Ureter (tissue), 1 donor: ENCODE measurements at places on chromosomes 6 and 20. TPM values are rescaled to one million over a fixed set of nuclear protein-coding genes. Genes with fewer than 3 reads are reported as not detected.

- no peak for DNase-seq
Observed at GRCh38 chr6:62236784-62237183, 49.2 kb downstream of the KHDRBS2 start.

DNA sequence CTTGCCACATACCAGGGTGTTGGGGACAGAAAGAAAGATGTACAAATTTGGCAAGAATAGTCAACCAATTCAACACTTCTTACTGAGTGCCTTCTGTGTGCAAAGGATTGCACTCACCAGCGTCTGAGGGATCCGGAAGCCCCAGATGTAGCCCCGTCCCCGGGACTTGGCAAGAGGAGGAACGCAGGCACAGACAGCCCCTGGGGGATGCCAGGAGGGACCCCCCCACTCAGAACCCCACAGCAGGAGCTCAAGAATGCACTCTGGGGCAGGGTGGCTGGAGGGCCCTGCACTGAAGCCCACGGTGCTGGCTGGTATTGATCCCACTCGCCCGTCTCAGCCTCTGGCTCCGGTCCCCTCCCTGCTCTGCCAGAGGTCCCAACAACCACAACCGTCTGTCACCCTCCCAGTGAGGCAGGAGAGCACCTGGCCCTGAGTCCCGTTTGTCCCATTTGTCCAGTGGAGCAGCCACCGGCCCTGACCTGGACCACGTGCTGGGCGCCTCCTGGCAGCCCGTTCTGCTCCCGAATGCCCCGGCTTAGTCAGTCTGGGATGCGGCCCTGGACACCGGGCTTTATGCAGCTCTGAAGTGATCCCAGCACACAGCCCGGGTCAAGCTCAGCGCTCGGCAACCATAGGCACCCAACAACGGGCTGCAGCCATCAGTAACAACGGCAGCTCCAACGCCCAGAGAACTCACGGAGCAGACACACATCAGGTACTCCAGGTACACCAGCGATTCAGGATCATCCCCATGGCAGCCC is 128.7 kb downstream of the DLL1 start:
- no peak for DNase-seq

MTO1 gene
- 42.5 TPM for total RNA-seq

DNA sequence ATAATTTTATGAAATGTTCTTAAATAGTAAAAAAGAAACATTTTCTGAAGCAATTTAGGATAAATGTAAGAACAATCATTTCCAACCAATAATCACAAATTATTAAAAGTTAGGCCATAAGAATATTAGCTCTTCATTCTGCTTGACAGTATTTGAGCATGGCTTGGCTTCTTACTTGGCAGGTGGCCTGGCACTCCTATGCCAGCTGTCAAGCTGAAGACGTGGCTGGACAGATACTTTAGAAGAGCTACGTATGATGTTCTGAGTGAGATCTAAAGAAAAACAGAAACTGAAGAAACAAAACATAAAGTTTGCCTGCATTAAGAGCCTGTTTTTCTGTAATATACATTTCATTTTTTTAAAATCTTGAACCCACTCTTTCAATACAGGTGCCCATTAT is 438.9 kb downstream of the GRIK2 start:
- DNase-seq: no peak

REV3L gene
- total RNA-seq: 60.5 TPM

CCR6 gene
- total RNA-seq: not detected

DNA sequence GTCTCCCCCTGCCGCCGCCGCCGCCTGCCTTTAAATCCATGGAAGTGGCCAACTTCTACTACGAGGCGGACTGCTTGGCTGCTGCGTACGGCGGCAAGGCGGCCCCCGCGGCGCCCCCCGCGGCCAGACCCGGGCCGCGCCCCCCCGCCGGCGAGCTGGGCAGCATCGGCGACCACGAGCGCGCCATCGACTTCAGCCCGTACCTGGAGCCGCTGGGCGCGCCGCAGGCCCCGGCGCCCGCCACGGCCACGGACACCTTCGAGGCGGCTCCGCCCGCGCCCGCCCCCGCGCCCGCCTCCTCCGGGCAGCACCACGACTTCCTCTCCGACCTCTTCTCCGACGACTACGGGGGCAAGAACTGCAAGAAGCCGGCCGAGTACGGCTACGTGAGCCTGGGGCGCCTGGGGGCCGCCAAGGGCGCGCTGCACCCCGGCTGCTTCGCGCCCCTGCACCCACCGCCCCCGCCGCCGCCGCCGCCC is 474 bp downstream of the CEBPB start:
- DNase-seq: peak; percentile 78

GRCh38 chr6:87653074-87653962 is 48.7 kb downstream of the AKIRIN2 start:
- no peak for DNase-seq

DNA sequence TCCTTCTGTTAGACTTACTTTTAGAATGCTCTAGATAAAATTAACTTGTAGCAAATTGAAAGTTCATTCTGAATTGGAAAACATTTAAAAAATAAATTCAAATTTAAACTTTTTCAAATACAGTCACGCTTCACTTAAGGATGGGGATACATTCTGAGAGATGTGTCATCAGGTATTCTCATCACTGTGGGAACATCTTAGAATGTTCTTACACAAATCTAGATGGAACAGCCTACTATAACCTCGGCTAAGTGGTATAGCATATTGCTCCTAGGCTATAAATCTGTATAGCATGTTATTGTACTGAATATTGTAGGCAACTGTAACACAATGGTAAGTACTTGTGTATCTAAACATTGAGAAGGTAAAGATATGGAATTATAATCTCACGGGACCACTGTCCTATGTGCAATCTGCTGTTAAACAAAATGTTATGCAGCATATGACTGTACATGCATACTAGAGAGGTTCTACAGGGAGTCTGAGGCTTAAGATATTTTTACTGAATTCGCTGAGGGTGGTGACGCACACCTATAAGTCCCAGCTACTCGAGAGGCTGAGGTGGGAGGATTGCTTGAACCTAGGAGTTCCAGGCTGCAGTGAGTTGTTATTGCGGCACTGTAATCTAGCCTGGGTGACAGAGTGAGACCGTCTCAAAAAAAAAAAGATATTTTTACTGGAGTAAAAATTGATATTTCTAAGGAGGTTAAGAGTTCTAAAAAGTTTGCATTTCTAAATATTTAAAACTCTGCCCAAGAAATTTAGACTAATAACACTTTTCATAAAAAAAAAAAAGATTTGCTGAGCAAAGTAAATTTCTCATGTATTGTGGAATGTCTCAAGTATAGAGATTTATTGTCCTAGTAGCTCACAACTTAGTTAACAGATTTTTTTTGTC is 87.3 kb upstream of the TULP1 start:
- no peak for DNase-seq

DNA sequence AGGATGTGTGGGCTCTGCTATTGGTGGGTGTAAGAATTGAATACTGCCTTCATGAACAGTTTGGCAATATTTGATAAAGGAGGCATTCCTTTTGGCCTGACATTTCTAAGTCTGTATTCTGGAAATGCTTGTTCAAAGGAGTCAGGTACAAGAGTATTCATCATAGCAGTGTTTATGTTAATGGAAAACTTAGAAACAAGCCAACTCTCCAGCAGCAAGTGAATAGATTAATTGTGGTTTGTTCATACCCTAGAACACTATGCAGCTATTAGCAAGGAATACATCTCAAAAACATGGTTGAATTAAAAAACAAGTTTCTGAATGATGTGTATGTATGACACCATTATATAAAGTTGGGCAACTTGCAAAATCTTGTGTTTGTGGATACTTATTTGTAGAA is 195.8 kb downstream of the ZFAND3 start:
- DNase-seq: no peak

SIRPA gene
- total RNA-seq: 14.5 TPM

GRCh38 chr6:114638341-114638740 is 295.5 kb upstream of the HS3ST5 start:
- DNase-seq: no peak

DNA sequence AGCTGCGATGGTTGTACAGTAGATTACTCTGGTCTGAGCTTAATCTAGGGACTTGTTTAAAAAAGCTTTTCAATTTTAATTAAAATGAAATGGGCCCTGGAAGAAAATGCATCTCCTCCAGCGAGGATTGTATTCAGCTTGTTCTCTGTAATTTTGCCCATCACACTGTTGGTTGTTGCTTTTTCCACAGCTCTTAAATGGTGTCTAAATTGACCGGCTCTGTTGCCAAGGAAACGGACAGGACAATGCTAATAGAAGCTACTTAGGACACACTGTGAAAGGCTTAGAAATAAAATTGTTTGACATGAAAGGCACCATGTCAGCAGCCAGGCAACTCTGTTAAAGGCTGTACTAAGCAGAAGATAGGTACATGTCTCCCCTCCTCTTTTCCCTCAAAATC is 116.7 kb upstream of the NRSN1 start:
- DNase-seq: no peak

CYP39A1 gene
- total RNA-seq: 3.5 TPM

B3GALT4 gene
- total RNA-seq: 20.2 TPM

DNA sequence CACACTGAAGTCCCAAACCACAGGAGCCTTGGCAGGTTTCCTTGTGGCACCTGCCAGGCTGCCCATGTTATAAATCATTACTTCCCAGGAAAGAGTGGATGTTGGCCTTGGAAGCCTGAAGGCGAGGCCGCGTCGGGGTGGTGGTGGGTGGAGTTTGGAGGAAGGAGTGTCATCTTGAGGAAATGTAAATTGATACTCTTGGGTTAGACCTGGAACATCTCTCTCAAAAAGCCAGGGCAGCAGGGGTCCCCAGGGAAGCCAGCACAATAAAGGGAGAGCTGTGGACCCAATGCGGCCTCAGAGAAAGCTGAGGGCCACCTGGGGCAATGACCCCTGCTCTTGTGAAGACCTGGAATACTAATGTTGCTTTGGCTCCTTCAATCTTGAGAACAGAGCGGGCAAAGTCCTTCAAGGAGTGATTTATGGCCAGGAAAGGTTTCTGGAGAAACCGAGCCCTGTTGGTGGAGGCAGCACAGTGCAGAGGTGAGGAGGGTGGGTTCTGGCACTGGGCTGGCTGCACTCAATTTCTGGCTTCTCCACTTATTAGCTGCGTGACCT is 26.3 kb upstream of the TRAF3IP2 start:
- DNase-seq: no peak

- no peak for DNase-seq
Observed at GRCh38 chr20:14343491-14344065, 6.2 kb upstream of the FLRT3 start.

DNA sequence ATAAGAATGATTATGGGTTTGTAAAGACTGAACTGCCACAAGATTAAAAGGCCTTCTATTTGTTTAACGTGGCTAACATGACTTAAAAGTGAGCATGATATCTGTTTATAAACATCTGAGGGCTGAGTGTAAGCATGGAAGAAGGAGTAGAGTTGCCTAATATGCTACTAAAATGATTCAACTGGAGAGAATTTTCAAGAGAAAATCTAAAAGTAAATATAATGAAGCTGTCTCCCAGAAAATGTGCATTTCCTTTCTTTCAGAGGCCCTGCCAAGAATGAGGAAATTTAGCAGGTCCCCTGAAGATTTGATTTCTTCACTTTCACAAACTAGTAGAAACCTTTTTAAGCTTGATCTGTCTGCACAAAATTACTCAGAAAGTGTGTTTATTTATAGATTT is 4.2 kb upstream of the EYA4 start:
- no peak for DNase-seq

LAMA4 gene
- total RNA-seq: 54.7 TPM

MCHR2 gene
- not detected for total RNA-seq

GRCh38 chr20:8646716-8647115 is 422.2 kb upstream of the PLCB4 start:
- no peak for DNase-seq

DNA sequence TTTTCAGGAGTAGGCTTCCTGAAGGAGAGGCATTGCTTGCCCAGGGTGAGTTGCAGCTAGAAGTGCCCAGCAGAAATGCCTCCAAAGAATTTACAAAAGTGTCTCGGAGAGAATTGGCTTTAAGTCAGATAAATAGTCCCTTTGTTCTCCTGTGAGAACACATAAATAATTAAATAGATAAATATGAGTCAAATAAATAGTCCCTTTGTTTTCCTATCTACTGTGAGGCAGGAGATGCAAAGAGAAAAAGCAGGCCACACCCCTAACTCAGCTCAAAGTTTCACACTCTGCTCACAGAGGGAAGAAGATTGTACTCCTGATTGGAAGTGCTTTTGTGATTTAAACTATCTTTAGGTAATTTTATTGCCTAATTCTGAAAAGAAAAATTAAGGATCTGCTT is 180.7 kb upstream of the PRSS16 start:
- DNase-seq: no peak

- no peak for DNase-seq
Observed at GRCh38 chr6:82057846-82058554, 189.5 kb downstream of the IBTK start.

CPXM1 gene
- 3.0 TPM for total RNA-seq

GRCh38 chr6:166640342-166641043 is 13.4 kb upstream of the RPS6KA2 start:
- no peak for DNase-seq

DNA sequence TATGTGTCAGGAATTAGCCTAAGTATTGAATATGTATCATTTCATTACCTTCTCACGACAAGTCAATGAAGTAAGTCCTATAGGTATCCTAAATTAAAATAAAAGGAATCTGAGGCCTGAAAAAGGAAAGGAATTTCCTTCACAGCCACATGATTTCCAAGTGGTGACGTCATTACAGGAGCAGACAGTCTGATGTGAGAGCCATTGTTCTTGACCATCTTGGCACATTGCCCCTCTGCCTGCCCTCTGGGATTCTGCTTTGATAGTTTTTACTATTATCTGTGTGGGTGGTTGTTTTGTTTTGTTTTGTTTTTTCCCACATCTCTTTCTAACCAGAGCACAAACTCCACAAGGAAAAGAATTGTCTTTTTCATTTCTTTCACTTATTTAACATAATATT is 219.8 kb upstream of the UFL1 start:
- DNase-seq: no peak

GRCh38 chr6:99885051-99885450 is 109.0 kb downstream of the MCHR2 start:
- no peak for DNase-seq

DNA sequence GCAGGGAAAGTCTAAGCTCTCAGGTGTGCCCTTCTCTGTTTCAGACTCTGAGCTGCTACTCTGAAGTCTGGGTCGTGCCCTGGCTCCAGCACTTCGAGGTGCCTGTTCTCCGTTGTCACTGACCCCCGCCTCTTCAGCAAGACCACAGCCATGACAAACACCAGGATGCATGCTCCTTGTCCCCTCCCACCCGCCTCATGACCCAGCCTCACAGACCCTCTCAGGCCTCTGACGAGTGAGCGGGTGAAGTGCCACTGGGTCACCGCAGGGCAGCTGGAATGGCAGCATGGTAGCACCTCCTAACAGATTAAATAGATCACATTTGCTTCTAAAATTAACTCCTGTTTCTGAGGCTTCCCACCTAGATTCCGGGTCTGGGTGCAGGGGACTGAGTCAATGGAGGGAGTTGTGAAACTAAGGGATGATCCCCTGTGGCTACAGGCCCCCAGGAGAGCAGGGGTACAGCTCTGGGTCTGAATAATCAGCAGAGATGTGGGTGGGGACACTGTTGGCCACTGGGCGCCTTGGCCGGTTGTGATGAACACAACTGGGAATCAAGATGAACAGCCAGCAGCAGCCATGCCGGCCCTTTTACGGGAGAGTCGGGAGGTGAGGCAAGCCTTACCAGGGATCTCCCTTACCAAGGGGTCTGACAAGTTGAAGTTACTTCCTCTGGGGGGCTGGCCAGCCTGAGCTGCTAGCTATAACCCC is 10.7 kb downstream of the CST7 start:
- no peak for DNase-seq

MOG gene
- total RNA-seq: not detected

NRSN1 gene
- total RNA-seq: not detected

- no peak for DNase-seq
Observed at GRCh38 chr20:39897058-39897457, 792.0 kb downstream of the MAFB start.
